ENCODE measurements at places on chromosomes 4 and X.

GRCh38 chr4:155377276-155377675 lies 511 bp upstream of the MAP9 start:
- DNase-seq = no peak

GRCh38 chr4:4349867-4350266 lies 37.0 kb upstream of the NSG1 start:
- no peak for DNase-seq

- DNase-seq = no peak
These were observed 158.1 kb upstream of the VCX3A start for GRCh38 chrX:6693051-6693450.

DNA sequence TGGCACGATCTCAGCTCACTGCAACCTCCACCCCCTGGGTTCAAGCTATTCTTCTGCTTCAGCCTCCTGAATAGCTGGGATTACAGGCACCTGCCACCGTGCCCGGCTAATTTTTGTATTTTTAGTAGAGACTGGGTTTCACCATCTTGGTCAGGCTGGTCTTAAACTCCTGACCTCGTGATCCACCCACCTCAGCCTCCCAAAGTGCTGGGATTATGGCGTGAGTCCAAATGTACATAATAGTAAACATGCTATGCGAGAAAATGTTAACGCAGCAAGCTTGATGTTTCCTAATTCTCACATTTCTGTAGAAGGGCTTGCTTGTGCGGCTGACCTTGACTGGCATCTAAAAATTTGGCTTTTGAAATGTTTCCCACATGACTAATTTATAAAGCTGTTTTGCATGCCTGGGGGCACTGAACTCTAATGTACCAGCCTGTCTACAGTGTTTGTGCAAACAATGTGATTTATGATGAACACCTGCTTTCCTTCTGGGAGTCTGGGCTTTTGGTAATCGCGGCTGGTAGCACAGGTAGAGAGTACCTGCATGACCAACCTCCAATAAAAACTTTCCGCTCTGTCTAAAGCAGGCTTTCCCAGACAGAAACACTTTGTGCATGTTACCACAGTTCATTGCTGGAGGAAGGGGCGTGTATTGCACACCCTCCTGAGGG lies 216.8 kb downstream of the IL15 start:
- no peak for DNase-seq

GRCh38 chrX:83508526-83509253 lies 600 bp downstream of the POU3F4 start:
- no peak for DNase-seq

Measured in activated naive CD4-positive, alpha-beta T cell treated with anti-CD3 and anti-CD28 coated beads for 36 hours (primary cell).